Hematopoietic multipotent progenitor cell treated with erythropoietin and hydrocortisone succinate and interleukin-3 and kit ligand, for 4 days (in vitro differentiated cells): ENCODE measurements at places on chromosomes 3 and 15.

DNA sequence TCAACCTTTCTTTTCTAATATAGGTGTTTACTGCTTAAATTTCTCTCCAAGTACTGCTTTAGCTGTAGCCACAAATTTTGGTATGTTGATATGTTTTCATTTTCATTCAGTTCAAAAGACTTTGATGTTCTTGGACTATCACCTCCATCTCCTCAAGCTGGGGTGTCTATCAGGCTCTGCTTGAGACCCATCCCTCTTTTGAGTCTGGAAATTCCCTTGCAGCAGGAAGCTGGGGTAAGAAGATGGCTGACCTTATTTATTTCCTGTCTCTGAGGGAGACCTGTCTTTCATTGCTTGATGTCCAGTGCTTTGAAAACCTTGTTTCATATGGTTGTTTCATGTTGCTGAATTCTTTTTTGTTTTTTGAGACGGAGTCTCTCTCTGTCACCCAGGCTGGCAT, 60.5 kb upstream of the ADPGK start:
- DNase-seq = no peak

GRCh38 chr3:123861081-123861836, 22.9 kb downstream of the MYLK start:
- DNase-seq = no peak

DNA sequence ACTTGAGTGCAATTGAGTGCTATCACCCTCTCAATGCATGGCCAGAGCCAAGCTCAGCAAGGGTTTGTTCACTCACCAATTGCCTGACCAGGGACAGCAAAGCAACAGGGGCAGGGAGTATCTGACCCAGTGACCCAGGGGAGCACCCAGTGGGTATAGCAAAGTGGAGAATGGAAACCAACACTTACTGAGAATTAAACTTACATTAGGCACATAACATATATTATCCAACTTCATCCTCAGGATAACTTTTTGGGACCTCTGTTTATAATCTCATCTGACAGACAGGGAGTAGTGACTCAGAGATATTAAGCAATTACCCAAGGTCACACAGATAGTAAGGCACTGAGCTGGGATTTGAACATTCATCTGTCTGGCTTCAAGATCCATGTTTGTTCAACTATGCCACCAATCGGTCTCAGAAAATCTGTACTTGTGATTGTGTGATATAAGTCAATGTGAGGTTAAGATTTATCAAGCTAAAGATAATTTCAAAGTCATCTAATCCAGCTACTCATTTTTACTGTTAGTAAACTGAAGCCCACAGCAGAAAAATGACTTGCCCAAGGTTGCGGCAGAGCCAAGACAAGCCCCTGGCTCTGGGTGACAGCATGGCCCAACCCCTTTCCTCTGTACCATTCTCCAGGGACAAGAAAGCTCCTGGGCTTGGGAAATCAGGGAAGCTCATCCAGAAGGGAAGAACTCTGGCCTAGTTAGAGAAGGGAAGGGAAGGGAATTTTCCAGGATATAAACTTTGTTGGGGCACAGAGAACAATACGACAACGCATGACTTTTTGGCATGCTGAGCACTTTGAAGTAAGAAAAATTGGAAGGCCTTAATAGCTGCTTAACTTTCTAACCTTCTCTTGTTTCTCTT, 138.0 kb upstream of the SMAD3 start:
- DNase-seq = no peak

GRCh38 chr3:190089711-190090110, 31.0 kb downstream of the P3H2 start:
- peak; percentile 4 for DNase-seq

- no peak for DNase-seq
Observed at GRCh38 chr15:61869656-61870055, 190.6 kb downstream of the VPS13C start.

- DNase-seq = no peak
Observed at GRCh38 chr15:91873138-91873536, 19.6 kb downstream of the SLCO3A1 start.

- DNase-seq = no peak
Observed at GRCh38 chr3:179234199-179234598, 16.7 kb downstream of the KCNMB3 start.

- DNase-seq = peak; percentile 89
Observed at GRCh38 chr15:40310001-40310959, 2.5 kb upstream of the PLCB2 start.

GRCh38 chr15:67724691-67725375, 100.5 kb upstream of the SKOR1 start:
- DNase-seq = peak; percentile 18

- DNase-seq = no peak
Observed at GRCh38 chr3:40546816-40547215, 22.1 kb downstream of the ZNF621 start.

GRCh38 chr3:52384019-52384761, 60.7 kb downstream of the SEMA3G start:
- no peak for DNase-seq

DNA sequence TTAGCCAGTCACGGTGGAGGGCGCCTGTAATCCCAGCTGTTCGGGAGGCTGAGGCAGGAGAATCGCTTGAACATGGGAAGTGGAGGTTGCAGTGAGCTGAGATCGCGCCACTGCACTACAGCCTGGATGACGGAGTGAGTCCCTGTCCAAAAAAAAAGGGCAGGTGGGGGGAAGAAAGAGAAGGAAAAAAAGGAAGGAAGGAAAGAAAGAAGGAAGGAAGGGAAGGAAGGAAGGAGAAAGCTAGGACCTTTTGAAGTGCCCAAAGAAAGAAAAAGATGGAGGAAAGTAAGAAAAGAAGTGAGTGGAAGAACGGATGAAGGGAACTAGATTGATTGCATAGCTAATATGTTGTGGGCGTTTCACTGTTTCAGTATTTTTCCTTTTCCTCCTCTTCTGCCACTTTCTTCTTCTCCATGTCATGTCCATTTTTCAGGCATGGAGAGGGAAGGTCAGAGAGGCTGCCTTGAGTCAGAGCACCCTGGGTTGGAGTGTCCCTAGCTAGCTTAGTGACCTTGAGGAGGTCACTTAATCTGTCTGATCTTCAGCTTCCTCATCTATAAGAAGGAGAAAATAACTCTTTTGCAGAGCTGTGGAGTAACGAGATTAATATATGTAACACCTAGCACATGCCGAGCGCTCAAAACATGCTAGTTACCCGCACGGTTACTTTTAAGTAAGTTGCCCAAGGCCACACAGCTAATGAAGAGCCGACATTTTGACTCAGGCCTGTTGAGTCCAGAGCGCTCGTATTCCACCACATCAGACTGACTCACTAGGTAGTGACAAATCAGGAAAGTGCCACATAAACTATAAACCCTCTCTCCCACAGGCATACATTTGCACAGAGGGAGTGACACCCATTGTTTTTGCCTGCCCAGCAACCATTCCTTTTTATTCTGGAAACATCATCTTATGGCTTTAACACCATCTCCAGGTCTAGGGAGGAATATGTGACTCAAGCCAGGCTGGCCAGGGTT, 42.2 kb downstream of the BHLHE40 start:
- no peak for DNase-seq

GRCh38 chr3:100107221-100107814, 7.0 kb downstream of the FILIP1L start:
- no peak for DNase-seq
